Kidney epithelial cell (primary cell): ENCODE measurements at places on chromosomes 7 and 10. TPM values are rescaled to one million over a fixed set of nuclear protein-coding genes. Genes with fewer than 3 reads are reported as not detected.

DNA sequence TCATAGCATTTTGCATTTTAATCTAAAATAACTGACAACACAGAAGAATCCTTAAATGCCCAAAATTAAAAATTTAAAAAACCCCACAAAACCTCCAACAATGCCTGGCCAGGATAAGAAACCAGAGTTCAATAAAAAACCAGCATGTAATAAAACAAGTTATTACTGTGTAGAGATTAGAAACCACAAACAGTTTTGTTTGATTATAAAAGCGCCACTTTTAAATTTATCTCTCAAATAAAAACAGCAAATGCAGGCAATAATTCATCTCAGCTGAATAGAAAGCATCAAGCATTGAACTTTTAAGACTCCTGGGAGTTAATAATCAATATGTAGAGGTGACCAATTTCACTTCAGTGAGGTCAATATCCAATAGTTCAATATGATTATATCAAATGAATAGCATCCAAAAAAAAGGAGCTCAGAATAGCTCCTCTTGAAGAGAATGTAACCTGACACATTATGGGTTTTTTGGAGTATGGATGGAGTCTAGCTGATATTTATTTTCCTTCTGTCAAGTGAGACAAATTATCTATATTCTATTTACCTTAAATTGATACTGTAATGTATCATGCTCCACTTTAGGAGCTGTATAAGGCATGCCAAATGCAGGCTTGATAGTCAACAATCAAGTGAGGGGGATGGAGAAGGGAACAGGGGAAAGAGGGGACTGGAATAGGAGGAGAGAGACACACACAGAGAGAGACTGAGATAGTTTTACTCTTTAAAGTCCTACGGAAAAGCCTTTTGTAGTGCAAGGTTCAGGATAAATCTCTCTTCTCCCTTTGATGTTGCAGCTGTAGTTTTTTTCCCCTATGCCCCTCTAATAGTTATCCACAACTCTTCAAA lies 130.9 kb downstream of the RSU1 start:
- no peak for DNase-seq

GRCh38 chr10:91317541-91317940 lies 92.6 kb upstream of the HECTD2 start:
- no peak for DNase-seq

- no peak for DNase-seq
Measured at GRCh38 chr10:33917069-33917780, 582.8 kb upstream of the NRP1 start.

GRCh38 chr10:70544431-70545340 lies 57.9 kb downstream of the PRF1 start:
- DNase-seq, result no peak

TMEM184A gene
- 5.7 and 5.8 TPM in 2 replicates for total RNA-seq

DNA sequence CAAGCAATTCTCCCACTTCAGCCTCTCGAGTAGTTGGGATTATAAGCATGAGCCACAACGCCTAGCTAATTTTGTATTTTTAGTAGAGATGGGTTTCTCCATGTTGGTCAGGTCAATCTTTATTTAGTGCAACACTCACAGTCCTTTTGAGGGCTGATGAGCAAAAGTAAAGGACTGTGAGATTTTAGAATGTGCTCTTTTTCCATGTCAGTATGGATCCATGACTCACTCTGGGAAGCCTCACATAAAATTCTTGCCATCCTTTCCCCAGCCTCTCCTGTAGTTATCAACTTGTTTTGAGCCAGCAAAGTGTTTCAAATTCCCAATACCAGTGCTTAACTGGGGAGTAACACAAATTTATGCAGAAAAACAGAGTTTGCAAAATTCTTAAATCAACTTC lies 135.8 kb upstream of the CXCL12 start:
- DNase-seq, result no peak

GRCh38 chr10:86648704-86649427 lies 5.5 kb upstream of the OPN4 start:
- DNase-seq, result no peak

- no peak for DNase-seq
Measured at GRCh38 chr7:44388089-44388970, 62.9 kb upstream of the CAMK2B start.

- no peak for DNase-seq
Measured at GRCh38 chr10:63627396-63627795, 106.2 kb downstream of the REEP3 start.

DNA sequence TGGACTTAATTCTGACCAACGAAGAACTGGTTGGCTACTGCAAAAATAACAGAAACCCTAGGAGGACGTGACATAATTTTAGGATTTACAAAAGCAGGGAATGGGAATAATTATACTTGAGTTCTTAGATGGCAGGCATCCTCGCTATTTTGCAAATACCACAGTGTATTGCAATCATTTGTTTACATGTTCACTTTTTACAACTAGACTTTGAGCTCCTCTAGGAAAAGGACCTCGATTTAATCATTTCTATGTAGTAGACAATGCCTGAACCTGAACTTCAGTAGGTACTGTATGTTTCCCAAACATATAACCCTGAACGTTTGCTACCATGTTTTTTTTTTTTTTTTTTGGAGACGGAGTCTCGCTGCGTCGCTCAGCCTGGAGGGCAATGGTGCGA lies 137.7 kb downstream of the CNOT4 start:
- no peak for DNase-seq

- DNase-seq, result no peak
Measured at GRCh38 chr7:83613232-83613631, 35.7 kb downstream of the SEMA3E start.

GRCh38 chr10:116097239-116097784 lies 175.7 kb downstream of the GFRA1 start:
- DNase-seq, result no peak

DNA sequence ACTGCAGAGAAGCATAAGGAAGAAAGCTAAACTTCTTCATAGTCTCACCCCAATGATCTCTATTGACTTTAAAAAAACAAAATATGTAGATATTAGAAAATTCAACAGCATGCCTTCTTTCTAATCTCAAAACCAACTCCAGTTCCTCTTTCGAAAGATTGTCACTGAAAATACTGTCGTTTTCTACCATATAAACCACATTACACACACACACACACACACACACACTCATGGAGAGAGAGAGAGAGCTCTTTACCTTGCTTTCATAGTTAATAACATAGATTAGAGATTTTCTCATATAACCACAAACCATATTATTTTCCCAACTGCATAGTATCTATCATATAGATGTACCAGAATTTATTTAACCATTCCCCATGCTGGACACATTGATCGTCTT lies 296.2 kb upstream of the MGMT start:
- no peak for DNase-seq

- no peak for DNase-seq
Measured at GRCh38 chr7:43700059-43700501, 29.2 kb downstream of the COA1 start.

- DNase-seq, result no peak
Measured at GRCh38 chr7:146000882-146001281, 115.7 kb upstream of the CNTNAP2 start.

PRLHR gene
- not detected in 2 replicates for total RNA-seq

GATA3 gene
- 7.2 and 10.9 TPM in 2 replicates for total RNA-seq

HOXA1 gene
- 2.8 and 4.3 TPM in 2 replicates for total RNA-seq

- no peak for DNase-seq
Measured at GRCh38 chr10:60952067-60952845, 8.3 kb upstream of the RHOBTB1 start.

- DNase-seq, result no peak
Measured at GRCh38 chr10:14365266-14365665, 34.5 kb upstream of the FRMD4A start.

GRCh38 chr7:92253251-92253650 lies 7.5 kb downstream of the ANKIB1 start:
- no peak for DNase-seq

- no peak for DNase-seq
Measured at GRCh38 chr7:149859369-149859768, 14.4 kb upstream of the ATP6V0E2 start.

DNA sequence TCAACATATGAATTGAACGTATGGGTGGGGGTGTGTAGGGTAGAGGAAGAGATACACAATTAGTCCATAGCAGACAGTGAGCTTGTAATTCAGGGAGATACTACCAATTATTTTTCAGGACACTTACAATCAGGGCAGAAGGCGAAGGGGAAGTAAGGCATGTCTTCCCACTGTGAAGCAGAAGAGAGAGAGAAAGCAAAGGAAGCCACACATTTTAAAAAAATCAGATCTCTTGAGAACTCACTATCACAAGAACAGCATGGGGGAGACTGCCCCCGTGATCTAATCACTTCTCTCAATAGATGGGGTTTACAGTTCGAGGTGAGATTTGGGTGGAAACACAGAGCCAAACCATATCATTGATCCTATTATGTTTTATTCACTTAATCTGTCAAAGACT lies 116.4 kb upstream of the RPA3 start:
- DNase-seq, result no peak

DNA sequence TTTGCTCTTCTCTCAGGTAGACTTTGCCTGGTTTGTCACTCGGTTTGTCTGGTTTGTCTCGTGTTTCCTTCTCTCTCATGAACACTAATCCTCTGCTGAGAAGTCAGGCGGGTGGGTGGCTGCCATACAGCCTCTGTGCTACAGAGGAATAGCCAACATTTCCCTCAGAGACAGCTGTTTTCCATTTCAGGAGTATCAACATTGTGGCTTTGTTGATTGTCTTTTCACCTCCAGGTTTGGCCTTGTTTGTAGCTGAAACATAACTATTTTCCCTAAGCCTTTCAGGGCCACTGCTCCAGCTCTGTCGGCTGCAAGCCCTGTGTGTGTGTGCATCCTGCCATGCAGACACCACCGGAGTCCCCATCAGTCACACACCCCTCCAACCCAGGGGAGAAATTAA lies 122.8 kb downstream of the BAMBI start:
- DNase-seq, result no peak

- DNase-seq, result no peak
Measured at GRCh38 chr7:29192811-29193210, 1.8 kb upstream of the CHN2 start.

GRCh38 chr7:52786174-52786573 lies 249.3 kb upstream of the POM121L12 start:
- no peak for DNase-seq

DNA sequence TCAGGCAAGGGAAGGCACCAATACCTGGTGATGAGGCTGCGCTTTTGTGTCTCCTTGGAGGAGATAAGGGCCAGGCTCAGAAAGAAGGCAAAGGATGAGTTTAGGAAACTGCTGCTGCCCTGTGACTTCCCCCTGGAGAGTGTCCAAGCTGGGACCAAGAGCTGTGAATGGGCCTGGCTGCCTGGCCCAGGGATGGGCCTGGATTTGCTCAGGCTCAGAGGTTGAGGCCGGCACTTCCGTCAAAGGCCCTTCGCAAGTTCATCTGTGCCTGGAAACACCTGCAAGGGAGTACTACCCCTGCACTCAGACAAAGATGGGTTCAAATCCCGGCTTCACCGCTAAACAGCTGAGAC lies 50.5 kb upstream of the NANOS1 start:
- DNase-seq, result no peak

DNA sequence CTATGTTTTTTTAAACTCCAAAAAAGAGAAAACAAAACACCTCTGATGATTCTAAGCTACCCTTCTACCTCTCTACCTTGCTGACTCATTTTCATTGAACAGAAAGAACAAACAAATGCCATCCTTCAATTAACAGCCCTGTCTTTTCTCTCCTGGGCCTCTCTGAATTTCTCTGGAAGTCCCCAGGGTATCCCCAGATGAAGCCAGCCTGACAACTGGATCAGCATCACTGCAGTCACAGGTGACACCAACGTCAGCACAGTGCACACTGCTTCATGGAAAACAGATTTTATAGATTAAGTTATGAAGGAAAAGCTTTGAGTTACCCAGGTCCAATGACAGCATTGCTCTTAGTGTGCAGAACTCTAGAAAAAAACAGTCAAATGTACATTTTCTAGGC lies 5.7 kb downstream of the HUS1 start:
- no peak for DNase-seq
